ENCODE measurements at places on chromosomes 1 and 21.

- DNase-seq, result no peak
These were observed 238.5 kb downstream of the PTGER3 start for GRCh38 chr1:70809069-70809468.

DNA sequence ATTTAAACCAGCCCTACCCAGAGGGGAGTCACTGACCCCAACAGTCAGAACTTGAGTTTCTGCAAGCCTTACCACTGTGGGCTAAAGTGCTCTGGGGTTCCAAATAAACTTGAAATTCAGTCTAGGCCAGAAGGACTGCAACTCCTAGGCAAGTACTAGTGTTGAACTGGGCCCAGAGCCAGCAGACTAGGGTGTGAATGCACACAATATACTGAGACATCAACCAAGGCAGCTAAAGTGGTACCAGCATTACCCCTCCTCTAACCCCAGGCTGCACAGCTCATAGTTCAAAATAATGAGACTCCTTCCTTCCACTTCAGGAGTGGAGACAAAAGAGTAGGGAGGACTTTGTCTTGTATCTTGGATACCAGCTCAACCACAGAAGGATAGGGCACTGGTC lies 18.9 kb upstream of the IL20 start:
- DNase-seq, result no peak

- no peak for DNase-seq
These were observed 21.4 kb downstream of the FOXO6 start for GRCh38 chr1:41382480-41383090.

- no peak for DNase-seq
These were observed 30.6 kb downstream of the LY9 start for GRCh38 chr1:160826546-160826945.

DNA sequence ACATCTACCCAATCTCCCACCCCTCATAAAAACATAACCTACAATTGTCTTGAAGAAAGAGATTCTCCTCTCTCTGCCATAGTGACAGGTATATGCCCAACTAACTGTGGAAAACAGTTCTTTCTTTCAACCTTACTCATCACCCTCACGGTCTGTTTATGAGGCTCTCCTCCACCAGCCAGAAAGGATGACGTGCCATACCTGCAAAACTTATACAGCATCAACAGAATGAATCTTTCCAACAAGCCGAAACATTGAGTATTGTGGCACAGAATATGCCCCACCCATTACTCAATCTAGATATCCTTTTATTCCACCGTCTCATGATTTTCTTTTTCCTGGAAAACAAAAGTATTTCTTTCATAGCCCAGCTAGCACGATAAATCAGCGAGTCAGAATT lies 55.7 kb downstream of the RBM11 start:
- no peak for DNase-seq

GRCh38 chr1:21655748-21656147 lies 13.4 kb downstream of the RAP1GAP start:
- no peak for DNase-seq

DNA sequence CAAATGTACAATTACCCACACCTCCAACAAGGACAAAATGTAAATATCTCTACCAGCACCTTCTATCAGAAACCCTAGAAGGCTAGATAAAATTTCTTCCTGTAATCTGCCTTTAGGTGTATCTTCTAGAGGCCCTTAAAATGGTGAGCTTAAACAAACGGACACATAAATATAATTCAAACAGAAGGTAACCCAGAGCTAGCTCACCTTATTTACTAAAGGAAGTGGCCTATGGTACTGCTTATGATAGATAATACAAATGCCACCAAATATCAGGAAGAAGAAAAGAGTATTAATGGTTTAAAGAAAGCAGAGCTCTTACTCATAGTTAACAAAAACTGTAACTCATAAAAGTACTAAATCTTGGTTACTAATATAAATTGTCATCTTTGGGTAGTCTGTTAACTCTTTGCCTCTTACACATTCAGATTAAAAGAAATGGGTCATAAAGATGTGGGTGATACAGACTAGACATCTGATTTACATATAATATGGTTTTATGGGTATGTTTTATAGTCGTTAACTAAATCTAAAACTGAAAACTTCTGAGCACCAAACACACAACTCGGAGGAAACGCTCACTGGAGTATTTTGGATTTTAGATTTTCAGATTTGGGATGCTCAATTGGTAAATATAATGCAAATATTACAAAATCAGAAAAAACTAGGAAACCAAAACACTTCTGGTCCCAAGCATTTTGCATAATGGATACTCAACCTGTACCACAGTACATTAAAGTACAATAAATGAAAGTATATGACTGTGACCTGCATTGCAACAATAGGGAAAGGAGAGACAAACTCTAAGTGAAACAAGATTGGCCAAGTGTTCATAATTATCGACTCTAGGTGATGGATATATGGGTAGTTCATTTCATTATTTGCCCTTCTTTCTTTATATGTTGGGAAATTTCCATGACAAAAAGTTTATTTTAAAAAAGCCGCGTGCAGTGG lies 23.2 kb downstream of the TRIT1 start:
- no peak for DNase-seq

GRCh38 chr21:24714646-24715200 lies 892.6 kb downstream of the MRPL39 start:
- no peak for DNase-seq

GRCh38 chr1:111747947-111748346 lies 7.8 kb upstream of the DDX20 start:
- DNase-seq, result no peak

DNA sequence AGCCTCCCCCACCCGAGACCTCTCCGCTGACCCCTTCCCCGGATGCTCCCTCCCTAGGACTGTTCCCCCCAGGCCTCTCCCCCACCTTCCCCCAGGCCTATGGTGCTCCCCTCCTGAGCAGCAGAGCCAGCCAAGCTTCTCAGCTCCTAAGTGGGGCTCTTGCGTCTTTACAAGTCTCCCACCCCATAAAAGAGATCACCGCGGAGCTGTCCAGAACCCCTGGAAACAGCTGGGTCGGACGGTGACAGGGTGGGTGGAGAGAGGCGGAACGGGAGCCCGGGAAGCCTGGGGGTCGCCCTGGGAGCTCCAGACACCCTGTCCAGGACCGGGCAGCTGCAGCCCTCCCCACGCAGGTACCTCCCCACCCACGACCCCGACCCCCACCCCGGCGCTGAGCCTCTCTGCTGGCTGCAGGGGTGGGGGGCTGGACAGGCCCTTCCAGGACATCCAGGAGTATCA lies 61.2 kb downstream of the WNT9A start:
- DNase-seq, result no peak

- DNase-seq, result no peak
These were observed 192.5 kb downstream of the FOXD2 start for GRCh38 chr1:47630346-47630745.

GRCh38 chr1:15213341-15213821 lies 33.6 kb upstream of the FHAD1 start:
- no peak for DNase-seq

- DNase-seq, result no peak
These were observed at the start of gene TAS1R3 for GRCh38 chr1:1331068-1331965. TSS of gene TAS1R3 (plus strand) at chr1:1331280. CDS start at chr1:1331346, 66 bp downstream.

DNA sequence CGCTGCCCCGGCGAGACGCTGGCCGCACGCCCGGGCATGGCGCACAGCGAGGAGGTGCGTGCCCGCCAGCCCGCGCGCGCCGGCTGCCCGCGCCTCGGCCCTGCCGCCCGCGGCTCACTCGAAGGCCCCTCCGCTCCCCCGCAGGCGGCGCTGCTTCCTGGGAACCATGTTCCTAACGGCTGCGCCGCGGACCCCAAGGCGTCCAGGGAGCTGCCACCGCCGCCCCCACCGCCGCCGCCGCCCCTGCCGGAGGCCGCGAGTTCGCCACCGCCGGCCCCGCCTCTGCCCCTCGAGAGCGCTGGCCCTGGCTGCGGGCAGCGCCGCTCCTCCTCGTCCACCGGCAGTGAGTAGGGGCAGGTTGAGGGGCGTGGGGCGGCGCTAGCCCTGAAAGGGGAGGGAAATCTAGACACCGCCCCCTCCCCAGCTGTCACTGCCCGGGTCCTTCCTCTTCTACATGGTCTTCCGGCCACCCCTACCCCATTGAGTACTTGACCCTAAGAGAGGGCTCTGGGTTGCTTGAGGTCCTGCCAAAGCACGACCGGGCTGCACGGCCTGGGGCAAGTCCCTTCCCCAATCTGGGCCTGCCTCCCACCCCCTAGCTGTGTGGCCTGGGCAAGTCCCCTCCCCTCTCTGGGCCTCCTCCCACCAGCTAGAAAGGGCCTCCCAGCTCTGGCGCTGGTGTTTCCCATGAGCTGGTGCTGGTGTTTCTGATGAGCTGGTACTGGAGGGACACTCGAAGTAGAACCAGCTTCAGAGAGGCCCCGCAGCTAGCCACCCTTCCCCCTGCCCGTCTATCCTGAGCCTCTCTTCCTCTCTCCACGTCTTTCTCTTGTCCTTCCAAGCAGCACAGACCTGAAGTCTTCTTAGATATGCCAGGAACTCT lies 17.0 kb downstream of the TNFRSF25 start:
- no peak for DNase-seq

- DNase-seq, result no peak
These were observed 12.7 kb upstream of the MX2 start for GRCh38 chr21:41349126-41349525.

DNA sequence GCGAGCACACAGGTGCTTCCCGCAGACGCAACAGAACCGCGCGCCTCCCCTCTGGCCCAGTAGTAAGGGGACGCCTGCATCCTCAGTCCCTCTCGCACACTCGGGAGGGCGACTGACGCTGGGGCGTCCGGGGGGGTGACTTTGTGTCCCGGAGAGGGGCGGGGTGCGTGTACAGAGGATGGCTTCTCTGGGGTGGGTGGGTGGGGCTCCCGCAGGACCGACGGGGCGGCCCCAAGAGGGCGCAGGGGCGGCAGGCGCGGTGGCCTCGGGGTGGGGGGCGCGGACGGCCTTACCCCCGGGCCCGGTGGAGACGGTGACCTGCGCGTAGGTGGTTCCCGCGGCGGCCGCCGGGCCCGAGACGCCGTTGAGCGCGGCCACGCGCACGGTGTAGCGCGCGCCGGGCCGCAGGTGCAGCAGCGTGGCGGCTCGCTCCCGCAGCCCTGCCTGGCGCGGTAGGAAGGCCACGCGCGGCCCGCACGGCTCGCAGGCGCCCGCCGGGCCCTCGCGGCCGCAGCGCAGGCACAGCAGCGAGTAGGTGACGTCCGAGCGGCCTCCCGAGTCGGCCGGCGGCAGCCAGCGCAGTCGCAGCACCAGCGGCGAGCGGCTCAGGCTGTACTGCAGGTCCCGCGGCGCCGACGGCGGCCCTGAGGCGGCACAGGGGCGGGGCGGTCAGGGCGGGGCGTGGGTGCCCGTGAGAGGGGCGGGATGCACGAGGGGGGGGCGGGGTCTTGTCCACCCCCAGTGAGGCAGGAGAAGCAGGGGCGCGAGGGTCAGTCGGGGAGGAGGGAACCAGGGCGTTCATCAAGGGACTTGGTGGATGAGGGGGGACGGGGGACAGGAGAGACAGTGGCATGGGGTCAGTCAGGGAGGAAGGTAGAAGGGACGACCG lies 12.1 kb downstream of the EPHA10 start:
- DNase-seq, result no peak

- no peak for DNase-seq
These were observed 585.1 kb downstream of the PTPRC start for GRCh38 chr1:199223936-199224335.

DNA sequence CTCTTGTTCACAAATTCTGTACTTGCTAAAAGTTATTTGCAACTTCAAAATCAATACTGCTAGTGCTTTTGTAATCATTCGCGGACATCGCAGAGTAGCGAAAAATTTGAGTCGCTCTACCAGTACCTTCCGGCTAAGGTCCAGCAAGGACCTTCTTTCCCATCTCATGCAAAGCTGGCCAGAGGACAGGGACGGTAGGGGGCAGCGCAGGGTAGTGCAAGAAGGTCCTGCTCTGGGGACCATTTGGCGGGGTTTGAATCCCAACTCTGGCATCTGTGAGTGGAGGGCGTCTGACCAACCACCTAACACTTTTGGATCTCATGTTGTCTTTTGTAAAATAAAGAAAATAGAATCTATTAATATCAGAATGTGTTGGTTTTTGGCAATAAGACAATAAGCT lies 258.3 kb downstream of the SPATA17 start:
- no peak for DNase-seq
